Activated naive CD4-positive, alpha-beta T cell treated with anti-CD3 and anti-CD28 coated beads, Interleukin-2, amount 50 U/mL, for 72 hours (primary cell): ENCODE measurements at places on chromosomes 2 and 18. TPM values are rescaled to one million over a fixed set of nuclear protein-coding genes. Genes with fewer than 3 reads are reported as not detected.

ABCB11 gene
- not detected for total RNA-seq

IL37 gene
- not detected for total RNA-seq

MEP1B gene
- 0.35 TPM for total RNA-seq

POTEE gene
- total RNA-seq: 0.66 TPM
